ENCODE measurements at places on chromosomes 5 and 9. TPM values are rescaled to one million over a fixed set of nuclear protein-coding genes. Genes with fewer than 3 reads are reported as not detected.
A peak's percentile ranks its signal among the peaks of the same experiment; 100 is the strongest.

- no peak for DNase-seq
These were observed 42.5 kb downstream of the STXBP1 start for GRCh38 chr9:127654619-127655018.

DNA sequence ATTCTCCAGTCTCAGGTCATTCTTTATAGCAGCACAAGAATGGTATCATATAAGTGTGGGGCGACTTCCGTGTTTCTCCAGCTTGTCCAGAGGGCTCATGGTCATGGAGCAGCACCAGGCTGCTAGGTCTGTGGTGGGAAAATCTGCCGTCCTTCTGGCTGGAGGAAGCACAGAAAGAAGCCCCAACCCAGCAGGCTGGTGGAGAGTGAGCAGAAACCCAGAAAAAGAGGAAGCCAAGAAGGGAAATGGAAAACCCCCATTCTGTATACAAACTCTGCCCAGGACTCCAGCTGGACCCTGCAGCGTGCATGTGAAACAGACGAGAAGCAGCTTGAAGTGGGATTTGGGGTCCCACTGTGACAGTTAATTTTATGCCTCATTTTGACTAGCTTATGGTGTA is 34.3 kb upstream of the OLFM1 start:
- DNase-seq = no peak

DNA sequence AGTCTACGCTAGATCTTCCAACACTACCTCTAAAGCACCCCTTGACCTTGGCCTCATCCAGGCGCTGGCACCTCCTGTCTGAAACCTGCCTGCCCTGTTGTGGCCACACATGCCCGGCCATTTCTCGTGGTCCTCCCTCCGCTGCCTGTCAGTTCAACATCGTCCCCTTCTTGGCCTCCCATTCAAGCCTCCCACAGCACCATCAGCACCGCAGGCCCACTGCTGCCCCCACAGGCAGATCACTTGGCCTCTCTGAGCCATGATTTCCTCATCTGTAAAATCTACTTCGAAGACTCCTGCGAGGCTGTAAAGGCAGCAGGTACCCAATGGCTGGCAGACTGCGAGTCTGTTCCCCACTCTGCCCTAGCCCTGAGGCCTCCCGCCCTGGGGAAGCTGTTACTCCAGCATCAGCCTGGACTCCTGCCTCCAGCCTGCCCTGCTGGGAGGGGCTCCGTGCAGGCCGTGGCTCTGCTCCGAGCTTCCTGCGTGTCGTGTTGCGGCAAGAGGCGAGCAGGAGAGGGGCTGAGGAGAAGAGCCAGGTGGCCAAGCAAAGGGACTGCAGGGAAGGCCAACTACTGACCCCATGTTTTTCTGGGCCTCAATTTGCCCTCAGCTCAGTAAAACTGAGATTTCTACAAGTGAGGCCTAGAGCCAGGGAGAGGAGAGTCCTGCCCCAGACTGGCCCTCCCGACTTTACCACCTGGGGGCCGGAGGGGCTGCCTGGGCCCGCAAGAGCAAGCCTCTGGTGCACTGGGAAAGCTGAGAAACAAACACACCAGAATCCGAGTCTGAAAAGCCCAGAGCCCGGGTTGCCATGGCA is 70.5 kb upstream of the LRRTM2 start:
- DNase-seq = no peak

DNA sequence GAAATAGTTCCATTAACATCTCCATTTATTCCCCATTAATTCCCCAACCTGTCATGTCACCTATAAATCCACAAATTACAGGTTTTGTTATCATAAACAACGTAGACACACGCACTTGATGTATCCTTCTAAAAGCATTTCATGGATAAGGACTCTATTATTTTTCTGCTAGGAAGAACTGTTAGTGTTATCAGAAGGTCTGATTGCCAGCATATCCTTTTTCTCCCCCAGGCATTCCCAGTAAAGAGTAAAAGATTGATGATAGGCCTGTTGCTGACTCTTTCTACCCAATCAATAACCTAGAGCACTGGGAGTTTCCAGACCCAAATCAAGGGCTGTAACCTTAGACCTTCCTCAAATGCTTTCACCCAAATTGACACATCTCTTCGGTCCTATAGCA is 60.8 kb downstream of the RFK start:
- no peak for DNase-seq

DNA sequence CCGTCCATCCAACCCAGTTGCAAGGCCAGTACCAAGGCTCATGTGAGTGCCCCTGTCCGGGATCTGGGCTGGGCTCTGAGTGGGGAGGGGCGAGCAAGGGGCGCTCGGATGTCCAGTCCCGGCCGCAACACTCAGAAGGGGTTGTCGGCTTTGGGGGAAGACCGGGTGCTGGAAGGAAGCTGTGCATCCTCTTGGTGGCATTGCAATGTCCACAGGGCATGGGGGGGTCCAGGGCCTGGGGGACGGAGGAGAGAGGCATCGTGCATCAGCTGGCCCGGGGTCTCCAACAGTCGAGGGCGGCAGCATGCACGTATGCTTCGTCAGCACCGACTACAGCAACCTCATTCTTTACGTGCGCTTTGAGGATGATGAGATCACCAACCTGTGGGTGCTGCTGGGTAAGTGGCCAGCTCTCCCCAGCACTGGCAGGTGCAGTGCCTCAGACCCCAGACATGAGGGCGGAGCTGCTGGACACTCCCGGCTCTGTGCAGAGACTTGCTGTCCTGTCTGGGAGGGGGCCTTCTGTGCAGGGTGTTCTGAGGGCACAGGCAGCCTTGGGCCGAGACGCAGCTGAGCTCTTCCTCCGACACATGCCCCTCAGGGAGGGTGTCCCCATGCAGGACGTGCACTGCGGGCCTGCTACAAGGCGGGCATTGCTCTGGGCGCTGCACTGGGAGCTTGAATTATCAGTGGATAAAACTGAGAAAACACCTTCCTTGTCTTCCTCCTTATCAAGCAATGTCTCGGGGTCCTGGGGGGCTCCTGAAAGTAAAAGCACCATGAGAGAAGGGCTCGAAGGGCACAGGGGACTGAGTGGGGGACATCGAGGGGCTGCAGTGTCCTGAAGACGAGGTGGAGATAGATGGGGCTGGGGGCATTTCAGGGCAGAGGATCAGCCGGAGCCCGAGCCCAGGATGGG is 22.5 kb downstream of the GLT6D1 start:
- no peak for DNase-seq

GRCh38 chr5:55821731-55822512 is 29.2 kb upstream of the IL31RA start:
- peak; percentile 29 for DNase-seq

GRCh38 chr5:179228341-179229121 is 116.7 kb downstream of the ADAMTS2 start:
- no peak for DNase-seq

DNA sequence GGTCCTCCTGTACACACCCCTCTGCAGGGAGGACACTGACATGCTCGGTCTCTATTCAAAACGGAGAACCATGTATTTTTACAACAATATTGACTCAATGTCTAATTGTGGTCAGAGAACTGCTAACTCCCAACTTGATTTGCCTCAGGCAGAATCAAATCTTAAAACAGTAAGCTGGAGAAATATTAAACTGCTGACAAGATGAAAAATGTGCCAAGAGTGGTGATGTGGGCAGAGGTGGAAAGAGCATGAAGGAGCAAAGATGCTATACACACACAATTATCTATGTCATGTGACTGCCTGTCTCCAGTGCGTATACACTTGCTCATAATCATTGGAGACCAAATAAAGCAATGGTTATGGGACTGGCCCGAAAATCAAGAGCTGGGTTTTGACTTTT is 556.1 kb upstream of the ZNF608 start:
- no peak for DNase-seq

DNA sequence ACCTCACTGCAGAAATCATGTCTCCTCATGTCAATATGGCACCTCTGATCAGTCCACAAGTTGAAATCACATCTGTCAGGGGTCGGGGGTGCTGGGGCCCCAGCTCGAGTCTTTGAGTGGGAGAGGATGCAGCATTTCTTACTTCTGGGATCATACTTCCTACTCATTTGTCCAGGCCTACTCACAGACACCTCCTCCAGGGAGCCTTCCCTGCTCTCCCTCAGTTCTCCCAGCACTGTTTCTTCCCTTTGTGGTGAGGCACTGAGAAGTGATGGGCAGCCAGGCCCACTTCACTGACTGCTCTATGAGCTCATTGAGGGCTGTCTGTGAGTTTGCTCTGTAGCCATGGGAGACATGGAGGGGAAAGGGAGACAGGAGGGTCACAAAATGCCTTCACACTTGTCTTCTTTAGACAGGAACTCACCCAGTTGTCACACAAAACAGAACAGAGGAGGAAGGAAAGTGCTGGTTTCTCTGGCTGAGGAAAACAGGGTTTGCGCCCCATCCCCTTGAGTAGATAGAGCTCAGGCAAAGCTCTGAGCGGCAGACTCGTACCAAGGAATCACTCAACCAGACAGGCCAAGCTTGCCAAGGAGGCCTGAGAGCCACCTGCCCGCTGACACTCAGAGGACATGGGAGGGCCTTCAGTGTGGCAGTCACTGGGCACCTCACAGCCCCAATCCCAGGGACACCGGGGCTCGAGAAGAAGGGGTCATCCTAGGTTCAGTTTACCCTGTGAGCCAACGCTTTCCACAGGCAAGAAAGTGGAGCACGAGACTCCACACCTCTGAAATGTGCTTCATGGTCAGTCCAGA is 152.9 kb downstream of the GABBR2 start:
- DNase-seq = no peak

GRCh38 chr9:127974001-127974768 is 6.6 kb downstream of the EEIG1 start:
- DNase-seq = no peak

DNA sequence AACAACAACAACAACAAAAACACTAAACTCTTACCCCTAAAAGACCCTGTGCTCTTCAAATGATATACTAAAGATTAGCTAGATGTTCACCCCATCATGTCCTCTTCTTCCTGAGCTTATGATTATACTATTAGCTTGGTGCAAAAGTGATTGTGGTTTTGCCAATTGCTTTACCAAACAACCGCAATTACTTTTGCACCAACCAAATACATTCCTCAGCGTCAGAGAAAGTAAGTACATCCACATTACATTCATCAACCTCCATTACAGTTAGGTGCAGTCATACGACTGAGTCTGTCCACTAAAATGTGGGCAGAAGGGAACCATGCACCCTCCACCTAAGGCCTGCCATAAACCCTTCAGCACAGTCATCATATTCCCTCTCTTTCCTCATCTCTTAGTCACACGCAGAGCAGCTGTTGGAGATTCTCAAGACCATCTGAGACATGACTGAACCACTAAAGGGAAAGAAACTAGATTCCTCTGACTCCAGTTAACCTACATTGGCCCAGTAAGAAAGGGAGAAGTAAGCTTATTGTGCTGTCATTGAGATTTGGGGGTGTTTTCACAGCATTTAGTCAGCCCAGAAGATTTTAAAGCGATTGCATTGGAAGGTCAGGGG is 181.6 kb upstream of the TLE4 start:
- no peak for DNase-seq

Gene SLC6A7
- polyA plus RNA-seq = 0.22 TPM

Gene NDST1
- polyA plus RNA-seq = 48.2 TPM

Gene CNOT8
- polyA plus RNA-seq = 38.6 TPM

Gene ENTREP1
- polyA plus RNA-seq = 48.7 TPM
